ENCODE measurements at places on chromosomes 7 and 10.

GRCh38 chr7:123209786-123210185 is 10.0 kb upstream of the SLC13A1 start:
- DNase-seq: no peak

- no peak for DNase-seq
These were observed 253.1 kb upstream of the RHOBTB1 start for GRCh38 chr10:61197057-61197456.

DNA sequence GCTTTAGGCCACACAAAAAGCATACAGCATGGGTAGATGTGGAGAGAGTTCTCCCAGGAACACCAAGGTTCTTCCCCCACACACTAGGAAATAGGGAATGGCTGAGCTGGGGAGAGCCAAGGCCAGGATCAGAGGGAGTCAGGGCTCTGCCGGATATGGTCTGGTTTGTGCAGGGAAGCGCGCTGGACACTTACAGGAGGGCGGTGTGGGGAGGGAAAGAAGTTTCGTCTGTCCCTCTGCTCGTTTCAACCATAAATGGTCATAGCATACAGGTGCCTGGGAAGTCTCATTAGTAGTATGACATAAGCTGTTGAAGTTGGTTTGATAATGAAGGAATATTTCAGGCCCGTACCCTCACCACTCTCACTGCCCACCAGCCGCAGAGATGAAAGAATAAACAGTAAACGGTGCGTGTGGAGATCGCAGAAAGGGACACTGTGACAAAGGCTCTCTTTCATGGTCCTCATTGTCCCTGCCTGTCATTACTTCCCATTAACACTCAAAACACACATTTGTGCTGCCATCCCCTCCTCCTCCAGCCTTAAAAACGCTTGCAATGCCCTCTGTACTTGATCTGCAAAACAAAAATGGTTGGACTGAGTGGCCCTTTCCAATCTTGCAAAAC is 207.2 kb downstream of the CELF2 start:
- DNase-seq: no peak

- peak; percentile 66 for DNase-seq
These were observed at the start of gene PON3 for GRCh38 chr7:95396136-95397032. Gene PON3, minus strand, starts transcription at chr7:95396375. Its CDS starts 25 bp downstream, at chr7:95396350.

DNA sequence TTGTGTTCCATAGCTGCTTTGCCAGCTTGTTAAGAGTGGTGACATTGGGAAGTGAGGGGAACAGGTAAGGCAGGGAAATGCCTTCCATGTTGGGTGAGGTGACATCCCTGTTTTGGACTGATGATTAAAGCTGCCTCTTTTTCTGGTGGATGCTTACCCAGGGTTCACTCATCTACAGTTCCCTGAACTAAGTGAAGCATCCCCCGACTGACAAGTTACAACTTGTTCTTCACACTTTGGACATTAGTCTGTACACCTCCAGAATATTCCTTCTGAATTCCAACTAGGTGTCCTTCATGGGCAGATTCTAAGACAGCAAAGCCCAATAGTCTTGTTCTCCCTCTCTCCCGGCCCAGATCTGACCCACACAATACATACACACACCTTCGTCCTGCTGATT is 63.4 kb downstream of the HDAC9 start:
- DNase-seq: no peak

DNA sequence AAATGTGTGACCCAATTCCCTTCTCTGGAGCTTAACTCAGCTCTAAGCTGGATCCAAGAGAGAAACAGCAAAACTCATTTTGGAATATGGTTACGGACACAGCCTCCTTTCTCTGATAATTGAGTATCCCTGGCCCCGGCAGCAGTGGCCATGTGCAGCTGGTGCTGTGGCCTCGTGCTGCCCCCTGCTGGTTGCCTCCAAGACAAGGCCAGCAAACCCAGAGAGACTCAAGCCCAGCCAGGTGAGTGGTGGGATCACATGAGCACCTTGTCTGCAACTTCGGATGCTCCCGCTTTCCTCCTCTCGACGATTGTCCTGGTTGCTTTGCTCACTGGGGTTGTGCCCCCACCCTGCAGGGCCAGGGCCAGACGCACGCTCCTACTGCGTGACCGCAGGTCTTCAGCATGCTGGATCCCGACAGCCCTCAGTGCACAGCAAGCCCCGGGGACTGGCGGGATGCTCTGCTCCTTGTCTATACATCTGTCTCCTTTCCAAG is 19.4 kb downstream of the SFTPD start:
- peak; percentile 89 for DNase-seq

DNA sequence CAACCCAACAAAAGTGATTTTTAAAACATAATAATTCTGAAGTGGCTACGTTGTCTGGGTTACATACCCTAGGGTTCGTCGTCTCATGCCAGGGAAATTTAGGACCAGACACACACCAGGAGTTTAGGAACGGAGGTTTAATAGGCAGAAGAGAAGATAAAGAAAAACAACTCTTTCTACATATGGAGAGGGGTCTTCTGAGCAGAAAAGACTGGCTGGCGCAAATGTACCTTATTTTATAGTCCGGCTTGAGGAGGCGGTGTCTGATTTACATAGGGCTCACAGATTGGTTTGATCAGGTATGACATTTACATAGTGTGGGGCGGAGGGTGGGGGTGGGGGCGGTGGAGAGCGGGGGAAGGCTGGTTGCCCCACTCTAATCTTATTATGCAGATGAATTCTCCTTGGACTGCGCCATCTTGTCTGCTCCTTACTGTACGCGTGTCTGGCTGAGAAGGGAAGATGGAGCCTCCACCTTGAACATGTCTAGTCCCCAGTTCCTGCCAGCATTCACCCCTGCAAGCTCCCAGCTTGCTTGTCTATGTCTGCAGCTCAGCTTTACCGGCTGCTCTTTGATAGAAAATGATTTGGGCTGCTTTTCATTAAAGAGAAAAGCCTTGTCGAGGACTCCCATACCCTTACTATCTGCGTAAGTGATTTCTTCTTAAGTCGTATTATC is 98.7 kb downstream of the RALA start:
- DNase-seq: no peak

- no peak for DNase-seq
These were observed 431 bp downstream of the ZYX start for GRCh38 chr7:143381427-143382125.

DNA sequence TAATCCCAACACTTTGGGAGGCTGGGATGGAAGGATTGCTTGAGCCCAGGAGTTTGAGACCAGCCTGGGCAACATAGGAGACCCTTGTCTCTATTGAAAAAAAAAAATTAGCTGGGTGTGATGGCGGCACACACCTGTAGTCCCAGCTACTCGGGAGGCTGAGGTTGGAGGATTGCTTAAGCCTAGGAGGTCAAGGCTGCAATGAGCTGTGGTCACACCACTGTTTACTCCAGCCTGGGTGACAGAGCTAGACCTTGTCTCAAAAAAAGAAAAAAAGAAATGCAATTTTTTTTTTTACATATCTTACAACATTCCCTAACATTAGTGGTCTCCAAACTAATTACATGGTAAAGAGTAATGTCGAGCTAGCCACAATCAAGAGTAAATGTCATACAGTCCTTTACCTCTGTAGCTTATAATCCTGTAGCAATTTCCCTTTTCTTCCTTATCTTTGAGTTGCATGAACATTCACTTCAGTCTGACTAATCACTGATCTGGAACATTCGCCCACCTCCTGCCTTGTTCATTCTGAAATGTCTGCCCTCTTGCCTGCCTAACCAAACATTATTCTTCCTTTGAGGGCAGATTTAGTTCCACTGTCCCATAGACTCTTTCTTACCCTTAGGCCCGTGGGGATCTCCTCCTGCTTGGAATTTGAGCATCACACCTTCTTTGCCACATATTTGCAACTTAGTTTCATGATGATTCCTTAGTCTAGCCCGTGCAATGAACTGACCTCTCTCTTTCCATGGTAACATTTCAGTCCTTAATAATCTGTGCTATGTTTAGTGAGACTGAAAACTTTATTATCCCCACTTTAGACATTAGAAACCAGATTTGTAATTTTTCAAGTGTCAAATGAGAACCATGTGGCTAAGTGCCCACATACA is 4.8 kb upstream of the VCL start:
- peak; percentile 87 for DNase-seq

GRCh38 chr10:17645621-17646345 is 1.8 kb downstream of the STAM start:
- no peak for DNase-seq

- no peak for DNase-seq
These were observed 40.6 kb downstream of the GHRHR start for GRCh38 chr7:31004393-31004792.

- DNase-seq: no peak
These were observed 101.1 kb downstream of the PKD1L1 start for GRCh38 chr7:47847207-47847606.

DNA sequence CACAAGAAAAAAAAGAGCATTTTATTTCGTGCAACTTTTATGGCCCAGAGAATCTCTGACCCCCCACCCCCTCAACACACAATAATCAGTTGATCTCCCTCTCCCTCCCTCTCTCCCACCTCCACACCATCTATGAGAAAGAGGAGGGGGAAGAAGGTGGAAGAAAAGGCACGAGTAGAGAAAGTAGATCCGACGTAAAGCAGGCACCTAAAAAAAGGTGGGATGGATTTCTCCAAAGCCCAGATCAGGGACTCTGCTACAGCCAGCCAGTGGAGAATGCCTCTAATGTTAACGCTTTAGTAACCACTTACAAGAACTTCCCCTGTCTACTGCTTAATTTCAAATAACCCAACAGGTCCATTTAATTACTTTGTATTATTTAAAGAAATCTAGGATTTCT is 24.4 kb downstream of the KMT2C start:
- no peak for DNase-seq

DNA sequence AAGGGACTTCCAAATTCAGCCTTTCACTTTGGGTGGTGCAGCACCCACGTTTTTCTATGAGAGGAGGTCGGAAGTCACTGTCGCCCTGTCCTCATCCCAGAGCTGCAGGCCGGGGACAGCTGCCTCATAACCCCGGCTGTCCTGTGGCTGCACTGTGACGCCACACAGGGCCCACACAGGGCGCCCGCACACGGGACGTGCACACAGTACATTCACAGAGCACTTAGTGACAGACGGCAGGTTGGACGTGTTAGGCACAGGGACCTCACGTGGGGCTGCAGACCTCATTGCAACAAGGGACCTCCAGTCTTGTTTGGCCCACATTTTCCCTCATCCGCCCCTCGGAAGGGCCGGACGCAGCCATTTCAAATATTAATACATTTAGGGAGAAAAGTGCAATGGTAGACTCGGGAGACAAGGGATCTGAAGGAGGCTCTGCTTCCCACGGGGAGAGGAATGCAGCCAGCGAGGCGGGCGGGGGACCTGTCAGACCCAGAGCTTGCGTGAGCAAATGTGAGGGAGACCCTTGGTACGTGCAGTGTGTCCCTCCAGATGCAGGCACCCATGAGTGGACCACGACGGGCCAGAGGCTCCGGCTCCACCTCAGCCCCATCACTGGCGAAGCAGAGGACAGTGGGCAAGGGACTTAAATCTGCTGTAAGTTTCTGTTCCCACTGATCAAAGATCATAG is 86.7 kb downstream of the VOPP1 start:
- no peak for DNase-seq

- no peak for DNase-seq
These were observed 5.0 kb downstream of the TRUB1 start for GRCh38 chr10:114943000-114943399.

- DNase-seq: no peak
These were observed 100.9 kb upstream of the CHST15 start for GRCh38 chr10:124194199-124194824.

DNA sequence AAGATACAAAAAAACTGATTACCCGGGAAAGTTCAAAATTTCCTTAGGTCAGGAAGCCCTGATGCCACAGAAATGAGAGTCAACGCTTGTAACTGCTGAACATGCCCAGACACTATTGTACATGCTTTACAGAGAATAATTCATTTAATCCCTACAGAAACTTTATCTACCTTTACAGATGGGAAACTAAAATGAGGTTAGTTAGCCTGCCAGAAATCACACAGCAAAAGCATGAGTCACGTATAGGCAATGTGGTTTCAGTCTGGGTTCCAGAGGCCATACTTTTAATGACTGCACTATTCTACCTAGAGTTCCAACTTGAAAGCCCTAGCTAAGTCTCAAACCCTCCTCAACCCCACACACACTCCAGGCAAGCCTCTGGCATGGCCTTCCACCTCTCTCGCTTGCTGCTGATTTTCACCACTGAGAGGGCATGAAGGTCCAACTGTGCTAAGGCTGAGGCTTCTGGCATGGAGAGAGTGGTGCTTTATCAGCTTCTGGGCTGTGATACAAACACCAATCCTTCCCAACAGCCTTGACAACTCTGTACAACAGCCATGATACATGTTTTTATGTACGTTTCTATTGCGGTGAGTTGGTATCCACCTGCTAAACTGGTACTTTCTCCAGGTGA is 1011.2 kb upstream of the GHITM start:
- DNase-seq: no peak

DNA sequence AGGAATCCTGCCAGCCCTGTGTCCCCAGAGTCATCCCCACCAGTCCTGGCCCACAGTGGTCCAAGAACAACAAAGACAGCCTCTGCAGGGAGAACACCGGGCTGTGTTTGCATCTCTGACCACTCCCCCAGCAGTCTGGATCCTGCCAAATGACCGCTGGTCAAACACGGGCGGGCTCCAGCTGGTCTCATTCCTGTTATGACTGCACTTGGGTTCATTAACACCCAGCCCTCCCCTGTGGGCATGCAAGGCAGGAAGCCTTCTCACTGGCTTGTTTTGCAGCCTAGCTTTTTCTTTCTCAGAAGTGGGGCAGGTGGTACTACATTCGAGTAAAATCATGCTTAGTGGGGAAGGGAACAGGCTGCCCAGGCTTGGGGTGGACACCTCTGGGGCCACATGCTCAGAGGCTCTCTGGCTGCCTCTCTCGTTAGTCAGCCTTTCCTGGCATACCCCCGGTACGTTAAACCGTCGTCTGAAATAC is 190.0 kb downstream of the PLXNA4 start:
- no peak for DNase-seq

DNA sequence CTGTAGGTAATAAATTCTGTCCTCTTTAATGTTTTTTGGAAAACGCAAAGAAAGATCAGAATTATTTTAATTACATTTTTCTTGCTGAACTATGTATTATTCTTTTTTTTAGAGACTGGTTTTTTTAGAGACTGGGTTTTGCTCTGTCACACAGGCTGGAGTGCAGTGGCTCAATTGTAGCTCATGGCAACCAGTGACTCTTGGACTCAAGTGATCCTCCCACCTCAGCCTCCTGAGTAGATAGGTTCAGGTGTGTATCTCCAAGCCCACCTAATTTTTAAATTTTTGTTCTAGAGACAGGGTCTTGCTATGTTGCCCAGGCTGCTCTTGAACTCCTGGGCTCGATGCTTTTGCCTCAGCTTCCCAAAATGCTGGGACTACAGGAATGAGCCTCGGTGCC is 5.3 kb upstream of the DENND10 start:
- DNase-seq: no peak

DNA sequence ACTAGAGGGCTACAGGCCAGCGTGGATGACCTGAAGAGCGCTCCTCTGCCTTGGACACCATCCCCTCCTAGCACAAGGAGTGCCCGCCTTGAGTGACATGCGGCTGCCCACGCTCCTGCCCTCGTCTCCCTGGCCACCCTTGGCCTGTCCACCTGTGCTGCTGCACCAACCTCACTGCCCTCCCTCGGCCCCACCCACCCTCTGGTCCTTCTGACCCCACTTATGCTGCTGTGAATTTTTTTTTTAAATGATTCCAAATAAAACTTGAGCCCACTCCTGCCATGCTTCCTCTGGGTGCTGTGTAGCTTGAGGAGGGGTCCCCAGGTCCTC is 4.5 kb downstream of the SNCG start:
- DNase-seq: no peak

- no peak for DNase-seq
These were observed 40.4 kb upstream of the ZNF32 start for GRCh38 chr10:43689007-43689491.
